Esophagus squamous epithelium (tissue), 5 donors: ENCODE measurements at places on chromosomes 5 and 9.
A peak's percentile ranks its signal among the peaks of the same experiment; 100 is the strongest.

DNA sequence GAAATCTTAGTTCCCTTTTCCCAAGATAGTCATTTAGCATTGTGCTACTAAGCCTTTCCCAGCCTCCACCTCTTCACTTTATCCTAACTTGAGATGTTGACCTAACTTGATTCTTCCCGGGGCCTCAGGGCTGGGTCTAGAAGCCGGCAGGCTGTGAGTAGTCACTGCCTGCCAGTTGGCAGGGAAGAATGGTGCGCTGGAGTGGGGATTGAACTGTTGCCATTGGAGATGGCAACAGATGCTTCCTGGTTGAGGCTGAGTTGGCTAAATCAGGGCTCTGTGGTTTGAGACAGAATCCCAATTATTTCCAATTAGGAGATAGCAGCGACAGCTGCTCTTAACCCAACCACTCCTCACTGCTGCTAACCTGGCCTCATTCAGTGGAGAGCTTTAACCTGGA, 343.1 kb downstream of the BRINP1 start:
- H3K4me1 ChIP-seq = peaks cover 8% of the 10 kb centered on the region
- H3K4me3 ChIP-seq = no peak overlapping the region
- no peaks in the 10 kb centered on the region for H3K27me3 ChIP-seq

DNA sequence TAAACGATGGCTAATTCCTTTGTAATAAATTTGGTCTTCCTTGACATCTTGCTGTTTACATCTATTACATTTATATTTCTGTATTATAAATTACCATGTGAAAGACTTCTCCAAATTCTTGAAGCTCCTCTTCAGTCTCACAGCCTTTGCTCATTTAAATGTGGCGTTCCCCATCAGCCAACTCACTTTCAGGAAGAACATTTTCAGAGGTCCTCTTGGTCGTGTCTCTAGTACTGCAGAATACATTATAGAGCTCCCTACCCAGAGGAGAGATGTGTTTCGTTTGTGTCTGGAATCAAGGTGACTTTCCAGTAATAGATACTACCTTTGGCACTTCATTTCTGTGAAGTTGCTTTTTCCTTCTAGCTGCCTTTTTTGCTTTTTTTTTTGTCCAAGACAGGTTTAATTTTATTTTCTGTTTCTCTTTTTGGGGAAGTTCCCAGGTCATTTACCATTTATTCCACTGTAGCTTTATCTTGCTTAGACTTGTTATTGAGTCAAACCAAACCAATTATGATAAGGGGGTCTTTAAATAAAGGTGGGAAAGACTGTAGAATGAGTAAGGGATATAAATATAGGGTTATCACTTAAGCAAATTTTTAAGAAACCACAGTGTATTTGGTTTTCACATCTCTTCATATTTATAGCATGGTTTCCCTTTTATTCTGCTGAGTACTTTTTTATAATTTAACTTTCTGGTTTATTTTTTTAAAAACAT, 12.8 kb downstream of the UBE2B start:
- no peak overlapping the region for H3K27ac ChIP-seq
- H3K4me1 ChIP-seq = no peaks in the 10 kb centered on the region
- DNase-seq = no peak
- no peaks in the 10 kb centered on the region for H3K27me3 ChIP-seq
- H3K36me3 ChIP-seq = peaks cover 41% of the 10 kb centered on the region

- no peak for DNase-seq
- no peak overlapping the region for H3K27ac ChIP-seq
- no peak overlapping the region for H3K4me3 ChIP-seq
- no peaks in the 10 kb centered on the region for H3K36me3 ChIP-seq
Observed at GRCh38 chr5:147578228-147579024, 68.6 kb upstream of the DPYSL3 start.

- no peak overlapping the region for H3K27ac ChIP-seq
- no peaks in the 10 kb centered on the region for H3K36me3 ChIP-seq
- H3K27me3 ChIP-seq = no peaks in the 10 kb centered on the region
- DNase-seq = no peak
- H3K4me1 ChIP-seq = no peaks in the 10 kb centered on the region
Observed at GRCh38 chr5:40453689-40454088, 226.0 kb upstream of the PTGER4 start.

- H3K4me3 ChIP-seq = no peak overlapping the region
- no peak overlapping the region for H3K27ac ChIP-seq
- H3K4me1 ChIP-seq = peaks cover 21% of the 10 kb centered on the region
- no peaks in the 10 kb centered on the region for H3K36me3 ChIP-seq
Observed at GRCh38 chr5:90056911-90057705, 352.4 kb downstream of the CETN3 start.

- H3K27me3 ChIP-seq = no peaks in the 10 kb centered on the region
- no peaks in the 10 kb centered on the region for H3K36me3 ChIP-seq
- H3K4me3 ChIP-seq = peak overlapping the region; percentile 26
- H3K27ac ChIP-seq = peak overlapping the region; percentile 75
- H3K4me1 ChIP-seq = peaks cover 3% of the 10 kb centered on the region
Observed at GRCh38 chr9:121567500-121568342, 68.1 kb upstream of the GGTA1 start.

- DNase-seq = no peak
- no peaks in the 10 kb centered on the region for H3K36me3 ChIP-seq
- H3K27me3 ChIP-seq = no peaks in the 10 kb centered on the region
- H3K4me1 ChIP-seq = no peaks in the 10 kb centered on the region
- no peak overlapping the region for H3K4me3 ChIP-seq
Observed at GRCh38 chr5:61563401-61563800, 231.3 kb downstream of the ZSWIM6 start.

- no peak overlapping the region for H3K4me3 ChIP-seq
- H3K27ac ChIP-seq = no peak overlapping the region
- H3K27me3 ChIP-seq = no peaks in the 10 kb centered on the region
- no peaks in the 10 kb centered on the region for H3K4me1 ChIP-seq
- no peaks in the 10 kb centered on the region for H3K36me3 ChIP-seq
Observed at GRCh38 chr5:167835146-167835545, 456.3 kb upstream of the WWC1 start.

- peaks cover 87% of the 10 kb centered on the region for H3K4me1 ChIP-seq
- no peak for DNase-seq
- peak overlapping the region; percentile 81 for H3K27ac ChIP-seq
- H3K27me3 ChIP-seq = no peaks in the 10 kb centered on the region
- H3K4me3 ChIP-seq = no peak overlapping the region
- peaks cover 27% of the 10 kb centered on the region for H3K36me3 ChIP-seq
Observed at GRCh38 chr9:136052472-136052880, 42.6 kb downstream of the NACC2 start.

GRCh38 chr9:93233033-93233432, 49.1 kb downstream of the WNK2 start:
- no peak for DNase-seq
- H3K27ac ChIP-seq = no peak overlapping the region
- H3K36me3 ChIP-seq = no peaks in the 10 kb centered on the region
- H3K4me1 ChIP-seq = peaks cover 7% of the 10 kb centered on the region
- peaks cover 48% of the 10 kb centered on the region for H3K27me3 ChIP-seq
- no peak overlapping the region for H3K4me3 ChIP-seq

DNA sequence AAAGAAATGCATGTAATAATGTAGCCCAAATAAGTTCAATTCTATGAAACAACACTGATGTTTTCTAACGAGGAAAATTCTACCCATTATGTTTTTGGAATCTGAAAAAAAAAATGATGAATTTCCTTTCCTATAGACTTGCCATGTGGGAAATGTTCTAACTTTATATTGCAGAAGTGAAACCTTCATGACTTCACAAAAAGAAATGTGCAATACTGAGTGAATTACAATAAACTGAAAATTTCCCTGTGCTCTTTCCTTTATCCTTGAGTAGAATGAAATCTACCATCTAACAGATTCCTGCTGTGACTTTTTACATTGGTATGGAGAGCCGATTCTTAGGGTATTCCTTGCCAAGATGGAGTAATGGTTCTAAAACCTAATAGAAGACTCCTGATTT, 1622.5 kb downstream of the MAT2B start:
- DNase-seq = no peak
- no peaks in the 10 kb centered on the region for H3K4me1 ChIP-seq
- no peaks in the 10 kb centered on the region for H3K27me3 ChIP-seq
- no peak overlapping the region for H3K4me3 ChIP-seq
- H3K36me3 ChIP-seq = no peaks in the 10 kb centered on the region

DNA sequence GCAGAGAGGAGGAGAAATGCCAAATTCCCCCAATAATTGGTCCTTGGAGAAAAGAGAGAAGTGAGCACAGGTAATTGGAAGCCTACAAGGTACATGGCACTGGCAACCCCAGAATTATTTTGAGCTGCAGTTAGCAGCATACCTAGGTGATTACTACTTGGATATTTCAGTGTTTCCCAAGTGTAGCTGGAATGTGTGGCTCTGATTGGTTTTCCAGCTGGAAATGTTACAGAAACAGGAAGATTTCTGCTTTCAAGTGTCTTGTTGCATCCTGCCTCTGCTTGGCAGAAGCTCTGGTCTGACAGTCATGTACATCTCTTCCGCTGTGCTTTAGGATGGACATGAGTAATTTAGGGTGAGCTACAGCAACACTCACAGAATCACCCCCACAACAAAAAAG, 262.1 kb downstream of the ENC1 start:
- H3K27ac ChIP-seq = no peak overlapping the region
- no peaks in the 10 kb centered on the region for H3K4me1 ChIP-seq
- DNase-seq = no peak
- no peaks in the 10 kb centered on the region for H3K27me3 ChIP-seq
- no peaks in the 10 kb centered on the region for H3K36me3 ChIP-seq
